Dorsolateral prefrontal cortex (tissue), 122 donors: ENCODE measurements at places on chromosomes 1 and 21. TPM values are rescaled to one million over a fixed set of nuclear protein-coding genes. Genes with fewer than 3 reads are reported as not detected.

MRPL20 gene
- total RNA-seq = 79.2 TPM

DNA sequence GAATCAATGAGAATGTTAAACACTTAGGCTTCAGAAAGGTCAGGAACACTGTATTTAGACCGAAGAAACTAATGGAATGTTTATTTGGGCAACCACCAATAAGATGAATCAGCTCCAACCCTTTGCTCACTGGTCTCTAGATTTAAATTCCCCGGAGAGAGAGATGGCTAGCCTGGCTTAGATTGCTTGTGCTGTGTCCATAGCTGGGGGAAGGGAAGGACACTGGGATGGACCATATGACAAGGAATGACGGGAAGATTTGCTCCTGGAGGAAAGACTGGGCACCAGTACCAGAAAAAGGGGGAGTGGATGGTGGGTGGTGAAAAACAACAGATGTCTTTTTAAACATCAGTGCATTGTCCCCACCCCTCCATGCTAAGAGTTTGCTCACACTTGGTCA, 426.6 kb downstream of the DUSP10 start:
- DNase-seq = no peak

DNA sequence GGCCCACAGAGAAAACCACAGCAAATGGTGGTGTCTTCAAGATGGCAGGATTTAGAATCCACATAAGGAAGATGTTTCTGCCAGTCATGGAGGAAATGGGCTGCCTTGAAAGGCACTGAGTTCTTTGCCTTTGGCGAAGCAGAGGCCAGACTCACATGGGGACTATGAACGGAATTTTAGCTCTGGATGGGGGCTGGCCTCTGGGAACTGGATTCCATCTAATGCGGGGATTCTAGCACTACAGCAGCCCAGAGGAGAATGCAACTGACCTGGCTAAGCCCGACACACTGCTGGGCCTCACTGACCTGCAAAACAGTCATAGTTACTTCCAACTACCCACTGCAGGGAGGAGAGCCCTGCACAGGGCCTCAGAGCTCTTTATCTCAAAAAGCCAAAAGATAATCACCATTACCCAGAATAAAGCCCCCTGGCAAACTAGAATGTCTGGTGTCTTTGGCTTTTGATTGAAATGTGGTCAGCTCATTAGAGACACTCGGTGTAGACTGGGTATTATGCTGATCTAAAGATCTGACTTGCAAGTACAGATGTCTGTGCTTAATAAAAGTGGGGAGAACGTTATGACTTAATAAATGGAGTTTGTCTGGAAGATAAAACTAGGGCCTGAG, 11.6 kb downstream of the HCRTR1 start:
- DNase-seq = no peak

DNA sequence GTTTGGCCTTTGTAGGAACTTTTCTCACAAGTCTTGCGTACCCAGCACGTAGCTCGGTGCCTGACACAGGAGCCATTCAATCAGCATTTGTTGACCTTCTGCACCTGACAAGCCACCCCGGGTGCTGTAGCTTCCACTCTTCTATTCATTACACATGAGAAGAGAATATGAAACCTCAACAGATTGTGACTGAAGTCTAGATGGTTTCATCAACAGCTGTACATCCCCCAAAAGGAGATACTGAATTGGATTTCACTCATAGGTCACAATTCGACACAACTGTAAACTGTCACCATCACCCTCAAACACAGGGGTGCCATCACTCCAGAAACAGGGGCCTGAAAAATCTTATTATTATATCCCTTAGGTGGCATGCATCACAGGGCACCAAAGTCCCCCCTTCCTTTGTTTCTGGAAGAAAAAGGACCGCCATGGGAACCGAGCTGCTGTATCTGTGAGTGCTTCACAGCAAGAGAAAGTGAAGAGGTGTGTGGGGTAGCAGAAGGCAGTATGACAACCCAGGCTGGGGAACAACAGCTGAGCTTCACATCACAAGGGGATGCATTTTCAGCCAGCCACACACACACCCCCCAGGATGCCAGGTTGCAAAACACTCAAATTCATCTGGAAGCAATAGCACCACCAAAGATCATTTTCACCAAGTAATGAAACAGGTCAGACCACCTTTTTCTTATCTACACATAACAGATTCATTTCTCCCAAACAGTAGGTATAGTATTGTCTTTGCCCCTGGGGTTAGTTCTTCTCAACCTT, 225.7 kb downstream of the TOMM20 start:
- no peak for DNase-seq

DNA sequence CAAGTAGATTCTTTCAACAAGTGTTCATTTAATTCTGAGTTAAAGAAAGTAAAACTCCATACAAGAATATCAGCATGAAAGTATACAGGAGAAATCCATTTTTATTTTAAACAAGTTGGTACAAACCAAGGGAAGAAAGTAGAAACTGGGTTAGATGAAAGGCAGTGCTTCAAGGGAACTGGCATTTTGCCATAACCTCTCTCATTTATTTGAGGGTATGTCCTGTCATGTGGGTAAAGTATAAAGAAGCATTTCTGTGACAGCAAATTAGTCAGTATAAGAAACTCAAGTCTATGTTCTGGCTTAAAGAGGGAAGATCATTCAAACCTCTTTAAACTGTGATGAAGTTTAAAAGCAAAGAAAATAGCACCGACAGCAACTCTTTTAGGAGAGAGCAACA, 32.0 kb downstream of the OLFM3 start:
- no peak for DNase-seq

GRCh38 chr1:116374353-116375147, 1.5 kb downstream of the ATP1A1 start:
- no peak for DNase-seq

INKA2 gene
- 39.7 TPM for total RNA-seq

SPRR2G gene
- total RNA-seq = not detected

TTC22 gene
- 0.28 TPM for total RNA-seq

DENND1B gene
- total RNA-seq = 29.0 TPM

DNA sequence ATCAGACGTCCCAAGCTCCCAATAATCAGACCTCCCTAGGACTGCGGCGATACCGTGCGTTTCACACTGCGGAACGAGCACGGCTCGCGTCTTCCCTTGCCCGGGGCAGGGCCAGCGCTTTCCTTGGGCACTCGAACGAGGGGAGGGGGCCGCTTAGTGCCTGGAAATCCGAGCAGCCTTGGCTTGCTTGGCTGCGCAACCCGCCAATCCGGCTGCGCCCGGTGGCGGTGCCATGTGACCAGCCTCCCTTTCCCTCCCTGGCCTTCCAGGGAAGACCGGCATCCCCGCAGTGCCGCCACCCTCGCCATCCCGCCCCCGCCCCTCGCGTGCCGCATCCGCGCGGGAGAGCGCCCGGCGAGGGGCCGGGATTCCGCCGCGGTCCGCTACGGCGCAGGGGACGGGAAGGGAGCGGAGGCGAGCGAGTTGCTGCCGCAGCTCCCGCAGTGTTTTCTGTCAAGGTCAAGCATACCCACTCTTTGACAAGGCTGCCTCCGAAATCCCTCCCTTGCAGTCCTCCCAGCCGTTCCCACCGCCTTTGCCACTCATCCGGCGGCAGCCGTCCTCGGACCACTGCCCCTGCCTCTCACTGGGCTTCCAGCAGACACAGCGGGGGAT, 8.3 kb upstream of the RNF19B start:
- peak; percentile 81 for DNase-seq

DNA sequence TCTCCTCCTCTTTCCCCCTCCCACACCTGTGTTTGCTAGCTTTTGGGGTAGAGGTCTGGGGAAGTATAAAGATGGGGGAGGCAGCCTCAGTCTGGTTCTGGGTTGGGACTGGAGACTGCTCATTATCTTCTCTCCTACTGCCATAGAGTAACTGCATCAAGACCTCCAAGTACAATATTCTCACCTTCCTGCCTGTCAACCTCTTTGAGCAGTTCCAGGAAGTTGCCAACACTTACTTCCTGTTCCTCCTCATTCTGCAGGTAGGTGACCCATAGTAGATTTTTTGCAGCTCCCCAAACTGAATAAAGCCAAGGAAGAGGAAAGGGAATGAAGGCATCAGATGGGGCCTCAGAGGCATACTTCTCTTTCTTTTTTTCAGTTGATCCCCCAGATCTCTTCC, 5.3 kb downstream of the ATP8B2 start:
- no peak for DNase-seq

DNA sequence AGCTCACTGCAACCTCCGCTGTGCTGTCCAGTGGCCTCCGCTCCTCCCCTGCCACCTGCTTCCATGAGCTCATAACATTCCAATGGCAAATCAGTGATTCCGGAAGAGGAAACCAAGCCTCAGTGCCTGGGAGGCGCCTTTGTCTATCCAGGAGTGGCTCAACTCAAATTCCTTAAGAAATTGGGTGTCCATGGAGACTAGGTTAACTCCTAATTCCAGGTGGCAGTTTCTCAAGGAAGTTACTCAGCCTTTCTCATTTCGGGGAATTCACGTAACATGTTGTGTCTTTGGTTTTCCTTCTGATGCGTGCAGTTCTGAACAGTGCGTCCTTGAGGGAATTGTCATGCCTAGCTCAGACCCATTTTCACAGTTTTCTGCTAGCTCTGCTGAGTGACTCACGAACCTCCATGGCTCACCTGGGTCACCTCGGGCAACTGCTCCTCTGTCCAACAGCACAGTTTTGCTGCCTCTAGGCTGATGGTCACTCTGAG, 89.9 kb upstream of the DSCAM start:
- no peak for DNase-seq

GRCh38 chr1:3000671-3001470, 20.4 kb upstream of the ACTRT2 start:
- no peak for DNase-seq

DNA sequence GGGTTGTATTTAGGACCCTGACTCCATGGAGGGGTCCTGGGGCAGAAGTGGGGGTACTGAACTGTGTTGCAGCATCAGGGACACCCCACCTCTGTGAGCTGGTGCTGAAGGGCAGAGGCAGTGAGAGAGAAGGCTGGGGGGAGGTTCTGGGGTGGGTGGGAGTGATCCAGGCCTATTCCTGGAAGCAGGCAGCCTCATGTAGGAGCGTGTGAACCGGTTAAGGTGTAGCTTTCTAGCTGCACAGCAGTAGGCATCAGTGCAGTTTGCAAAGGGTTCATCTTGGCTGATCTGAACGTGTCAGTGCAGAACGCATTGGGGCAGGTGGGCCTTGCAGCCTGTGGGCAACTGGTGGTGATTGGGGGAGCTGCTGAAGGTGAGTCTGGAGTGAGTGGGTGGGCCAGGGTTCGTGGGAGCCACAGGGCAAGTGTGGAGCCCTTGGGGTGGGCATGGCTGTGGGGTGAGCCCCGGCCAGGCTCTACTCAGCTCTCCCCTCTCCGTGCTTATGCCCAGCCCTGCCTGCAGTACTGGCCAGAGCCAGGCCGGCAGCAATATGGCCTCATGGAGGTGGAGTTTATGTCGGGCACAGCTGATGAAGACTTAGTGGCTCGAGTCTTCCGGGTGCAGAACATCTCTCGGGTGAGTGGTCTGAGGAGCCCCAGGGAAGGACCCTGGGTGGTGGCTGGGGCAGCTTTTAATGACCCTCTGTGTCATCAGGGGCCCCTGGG, 86.7 kb downstream of the PTPRU start:
- no peak for DNase-seq

GJA8 gene
- not detected for total RNA-seq

CD1C gene
- total RNA-seq = not detected

DNA sequence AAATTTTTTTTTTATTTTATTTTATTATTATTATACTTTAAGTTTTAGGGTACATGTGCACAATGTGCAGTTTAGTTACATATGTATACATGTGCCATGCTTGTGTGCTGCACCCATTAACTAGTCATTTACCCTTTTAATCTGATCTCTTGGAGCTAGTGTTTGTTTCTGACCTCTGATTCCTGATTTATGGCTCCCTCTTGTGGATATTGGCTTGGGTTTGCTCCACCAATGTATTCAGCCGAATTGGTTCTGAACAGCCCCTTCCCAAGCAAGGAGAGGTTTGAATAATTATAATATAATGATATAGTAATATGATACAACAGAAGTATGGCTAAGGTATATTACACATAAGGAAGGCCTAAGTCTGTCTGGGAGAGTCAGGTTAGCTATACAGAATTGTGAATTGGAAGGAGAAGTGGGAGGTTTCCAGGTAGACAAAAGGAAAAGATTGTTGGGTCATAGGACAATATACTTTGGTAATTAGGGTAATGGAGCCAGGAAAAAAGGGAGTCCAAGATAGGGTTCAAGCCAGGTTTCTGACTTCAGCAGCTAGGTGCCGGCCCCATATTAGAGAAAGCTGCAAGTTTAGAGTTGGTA, 53.1 kb upstream of the HMCN1 start:
- DNase-seq = no peak

DNA sequence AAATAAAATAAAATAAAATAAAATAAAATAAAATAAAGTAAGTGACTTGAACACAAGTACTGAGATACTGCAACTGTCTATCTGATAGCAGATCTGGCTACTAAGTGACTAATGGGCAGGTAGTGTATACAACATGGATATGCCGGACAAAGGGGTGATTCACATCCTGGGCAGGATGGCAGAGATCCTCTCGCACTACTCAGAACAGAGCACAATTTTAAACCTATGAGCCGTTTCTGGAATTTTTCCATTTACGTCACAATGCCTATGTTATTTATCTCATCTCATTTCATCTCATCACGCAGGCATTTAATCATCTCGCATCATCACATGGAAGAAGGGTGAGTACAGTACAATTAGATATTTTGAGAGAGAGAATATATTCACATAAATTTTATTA, 233.3 kb upstream of the COA6 start:
- no peak for DNase-seq

DNA sequence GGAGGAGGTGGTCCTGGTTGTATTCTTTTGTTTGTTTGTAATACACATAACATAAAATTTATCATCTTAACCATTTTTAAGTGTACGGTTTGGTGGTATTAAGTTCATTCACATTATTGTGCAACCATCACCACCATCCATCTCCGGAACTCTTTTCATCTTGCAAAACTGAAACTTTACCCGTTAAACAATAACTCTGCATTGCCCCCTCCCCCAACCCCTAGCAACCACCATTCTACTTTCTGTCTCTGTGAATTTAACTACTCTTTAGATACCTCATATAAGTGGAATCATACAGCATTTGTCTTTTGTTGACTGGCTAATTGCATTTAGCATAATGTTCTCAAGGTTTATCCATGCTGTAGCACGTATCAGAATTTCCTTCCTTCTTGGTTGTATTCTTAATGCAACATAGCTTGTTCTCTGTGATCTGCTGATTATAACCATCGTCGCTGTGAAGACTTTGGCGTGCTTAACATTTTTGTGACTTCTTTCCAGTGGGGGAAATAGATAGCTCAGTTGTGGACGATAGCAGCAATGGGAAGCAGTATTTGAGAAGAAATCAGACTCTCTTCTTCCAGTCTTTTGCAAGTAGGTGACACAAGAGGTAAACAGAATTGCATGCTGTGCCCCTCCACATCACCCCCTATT, 117.5 kb upstream of the HOOK1 start:
- no peak for DNase-seq

GRCh38 chr1:62922006-62922405, 138.1 kb downstream of the ATG4C start:
- DNase-seq = no peak
